ENCODE measurements at places on chromosomes 5 and 9.

GRCh38 chr9:34463098-34463900 is 4.7 kb downstream of the DNAI1 start:
- no peak for DNase-seq

GRCh38 chr9:131111854-131112311 is 13.5 kb upstream of the NUP214 start:
- DNase-seq: peak; percentile 93

GRCh38 chr5:78523314-78524193 is 125.0 kb downstream of the LHFPL2 start:
- no peak for DNase-seq

GRCh38 chr5:56659971-56660370 is 155.4 kb upstream of the MAP3K1 start:
- DNase-seq: peak; percentile 62

DNA sequence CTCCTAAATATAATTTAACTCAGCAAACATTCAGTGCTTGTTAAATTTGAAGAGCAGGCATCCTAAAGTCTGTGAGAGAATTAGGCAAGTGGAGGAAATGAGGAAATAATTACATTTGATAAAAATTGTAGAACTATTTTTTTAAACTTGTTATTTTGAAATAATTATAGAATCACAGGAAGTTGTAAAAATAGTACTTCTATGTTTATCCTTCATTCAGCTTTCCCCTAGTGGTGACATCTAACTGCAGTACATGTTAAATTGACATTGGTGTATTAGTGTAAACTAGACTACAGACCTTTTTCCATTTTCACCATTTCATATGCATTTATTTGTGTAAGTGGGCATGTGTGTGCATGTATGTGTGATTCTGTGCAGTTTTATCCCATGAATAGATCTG is 51.6 kb downstream of the F2RL2 start:
- DNase-seq: no peak

DNA sequence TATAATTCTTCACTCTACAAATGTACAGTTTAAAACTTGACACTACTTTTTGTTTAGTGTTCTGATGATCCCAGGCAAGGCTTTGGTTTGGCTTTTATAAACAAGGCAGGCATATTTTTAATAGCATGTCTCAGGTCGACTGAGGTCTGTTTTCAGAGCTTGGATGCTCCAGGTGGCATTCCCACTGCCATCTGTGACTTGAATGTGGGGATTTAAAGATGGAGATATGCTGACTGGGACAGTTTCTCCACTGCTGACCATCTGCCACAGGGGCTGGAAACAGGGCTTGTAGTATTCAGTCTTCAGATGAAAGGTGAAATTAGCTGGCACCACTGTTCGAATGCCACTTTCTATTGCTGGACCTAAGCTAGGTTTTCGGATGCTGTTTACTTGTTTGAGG is 1266.2 kb upstream of the CDH18 start:
- DNase-seq: no peak

DNA sequence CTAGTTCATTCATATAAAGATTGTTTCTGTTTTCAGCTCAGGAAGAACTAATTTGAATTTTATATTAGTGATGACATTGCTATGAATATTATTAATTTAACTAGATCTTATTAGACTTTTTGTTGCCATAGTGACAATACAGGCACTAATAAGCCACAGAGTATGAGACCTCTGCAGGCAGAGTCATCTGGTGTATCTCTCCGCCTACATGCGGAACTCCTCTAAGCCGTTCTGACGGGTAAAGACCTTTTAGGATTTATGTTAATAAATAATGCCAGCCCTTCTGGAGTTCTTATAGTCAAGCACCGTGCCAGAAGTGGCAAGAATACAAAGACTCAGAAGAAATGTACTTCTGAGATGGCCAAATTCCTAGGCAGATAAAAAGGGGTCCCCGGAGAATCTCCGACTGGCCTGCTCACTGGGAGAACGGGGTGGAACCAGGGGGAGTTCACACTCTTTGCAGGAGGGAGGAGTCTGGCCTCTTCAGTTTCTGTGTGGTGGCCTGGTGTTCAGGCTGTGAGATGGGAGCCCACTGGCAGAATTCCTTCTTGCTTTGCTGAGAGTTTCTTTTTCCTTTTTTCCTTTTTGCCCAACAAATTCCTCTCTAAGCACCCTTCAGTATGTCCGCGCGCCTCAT is 85.1 kb upstream of the IL12B start:
- no peak for DNase-seq

DNA sequence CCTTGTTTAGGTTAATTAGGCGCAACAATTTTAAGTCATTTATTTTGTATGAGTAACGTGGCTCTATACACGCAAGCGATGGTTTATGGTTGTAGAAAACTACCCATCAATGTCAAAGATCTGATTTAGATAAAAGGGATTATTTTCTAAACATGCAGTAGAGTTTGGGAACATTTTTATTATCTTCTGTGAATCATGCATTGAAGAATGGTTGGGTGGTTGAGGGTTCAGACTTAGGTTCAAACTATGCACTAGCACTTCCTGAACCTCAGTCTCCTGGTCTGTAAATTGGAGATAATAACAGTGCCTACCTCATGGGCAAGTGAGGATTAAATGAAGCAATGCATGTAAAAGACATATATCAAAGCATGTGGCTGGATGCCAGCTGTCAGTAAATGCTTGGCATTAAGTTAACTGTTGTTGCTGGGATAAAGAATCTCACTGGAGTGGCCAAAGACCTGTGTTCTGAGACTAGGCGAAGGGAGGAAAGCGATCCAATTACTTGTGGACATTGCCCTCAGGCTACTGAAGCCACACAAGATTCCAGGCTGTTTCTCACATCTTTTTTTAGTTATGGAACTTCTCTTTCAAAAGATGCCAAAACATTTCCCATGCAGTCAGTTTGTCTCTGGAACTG is 1.1 kb upstream of the OTULINL start:
- no peak for DNase-seq

- no peak for DNase-seq
Observed at GRCh38 chr5:3836528-3836927, 240.9 kb downstream of the IRX1 start.

GRCh38 chr9:136620441-136621018 is 42.2 kb upstream of the EGFL7 start:
- no peak for DNase-seq

DNA sequence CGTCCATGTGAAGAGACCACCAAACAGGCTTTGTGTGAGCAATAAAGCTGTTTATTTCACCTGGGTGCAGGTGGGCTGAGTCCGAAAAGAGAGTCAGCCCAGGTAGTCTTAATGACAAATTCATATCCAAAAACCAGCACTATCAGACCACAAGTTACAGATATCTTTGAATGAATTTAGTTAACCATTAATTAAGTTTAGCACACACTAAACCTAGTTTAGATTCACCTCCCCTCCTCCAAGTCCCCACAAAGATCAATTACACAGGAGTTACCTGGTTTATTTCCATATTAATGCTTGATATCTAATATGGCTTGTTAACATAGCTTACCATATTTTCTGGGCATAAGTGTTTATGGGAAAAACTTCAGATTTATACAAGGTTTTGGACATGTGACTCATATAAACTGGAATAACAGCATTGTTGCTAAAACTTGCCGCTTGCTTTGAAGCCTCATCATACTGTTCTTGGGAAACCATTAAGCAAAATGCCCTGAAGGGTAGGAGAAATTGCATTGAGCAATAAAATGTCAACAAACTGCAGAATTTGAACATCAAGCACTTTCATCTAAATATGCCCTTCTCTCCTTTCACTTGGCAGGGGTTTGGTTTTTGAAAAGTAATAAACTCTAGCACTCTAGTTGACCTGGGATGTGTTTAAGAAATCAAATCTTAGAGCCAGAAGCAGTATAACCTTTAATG is 166.9 kb downstream of the SNCAIP start:
- no peak for DNase-seq

- no peak for DNase-seq
Observed at GRCh38 chr9:8825585-8826147, 1026.1 kb upstream of the DMAC1 start.

DNA sequence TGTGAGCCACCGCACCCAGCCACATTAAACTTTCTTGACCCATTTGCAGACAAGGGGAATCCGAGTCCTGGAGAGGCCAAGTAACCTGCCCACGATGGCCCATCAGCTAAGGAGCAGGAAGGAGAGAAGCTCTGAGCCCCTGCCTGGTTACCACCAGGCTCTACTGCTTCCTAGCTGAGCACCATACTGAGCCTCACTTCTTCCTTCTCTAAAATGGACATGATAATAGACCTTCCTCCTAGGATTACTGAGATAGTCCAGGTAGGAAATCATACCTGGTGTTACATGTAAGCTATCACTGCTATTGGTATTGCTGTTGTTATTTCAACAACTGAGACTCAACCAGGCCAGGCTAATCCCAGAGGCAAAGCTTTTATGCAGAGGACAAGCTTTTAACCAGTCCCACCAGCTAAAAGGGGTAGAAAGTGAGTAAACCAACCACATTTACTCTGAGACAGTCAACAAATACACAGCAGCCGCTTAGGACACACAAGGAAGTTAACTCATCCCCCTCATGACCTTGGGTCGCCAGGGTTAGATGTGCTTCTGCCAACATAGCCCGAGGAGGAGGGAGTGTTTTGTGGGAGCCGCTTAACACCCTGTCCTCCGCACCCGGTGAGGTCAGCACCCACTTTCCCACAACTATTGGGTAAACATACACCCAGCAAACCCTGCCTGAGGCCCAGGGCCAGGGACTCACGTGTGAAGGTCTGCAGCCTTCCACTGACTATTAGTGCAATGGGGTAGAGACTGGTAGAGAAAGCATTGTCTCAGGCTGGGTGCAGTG is 20.6 kb upstream of the PTGES start:
- no peak for DNase-seq

GRCh38 chr5:142317753-142318152 is 7.1 kb downstream of the SPRY4 start:
- no peak for DNase-seq

GRCh38 chr9:120892748-120893610 is 16.0 kb upstream of the PHF19 start:
- DNase-seq: no peak

DNA sequence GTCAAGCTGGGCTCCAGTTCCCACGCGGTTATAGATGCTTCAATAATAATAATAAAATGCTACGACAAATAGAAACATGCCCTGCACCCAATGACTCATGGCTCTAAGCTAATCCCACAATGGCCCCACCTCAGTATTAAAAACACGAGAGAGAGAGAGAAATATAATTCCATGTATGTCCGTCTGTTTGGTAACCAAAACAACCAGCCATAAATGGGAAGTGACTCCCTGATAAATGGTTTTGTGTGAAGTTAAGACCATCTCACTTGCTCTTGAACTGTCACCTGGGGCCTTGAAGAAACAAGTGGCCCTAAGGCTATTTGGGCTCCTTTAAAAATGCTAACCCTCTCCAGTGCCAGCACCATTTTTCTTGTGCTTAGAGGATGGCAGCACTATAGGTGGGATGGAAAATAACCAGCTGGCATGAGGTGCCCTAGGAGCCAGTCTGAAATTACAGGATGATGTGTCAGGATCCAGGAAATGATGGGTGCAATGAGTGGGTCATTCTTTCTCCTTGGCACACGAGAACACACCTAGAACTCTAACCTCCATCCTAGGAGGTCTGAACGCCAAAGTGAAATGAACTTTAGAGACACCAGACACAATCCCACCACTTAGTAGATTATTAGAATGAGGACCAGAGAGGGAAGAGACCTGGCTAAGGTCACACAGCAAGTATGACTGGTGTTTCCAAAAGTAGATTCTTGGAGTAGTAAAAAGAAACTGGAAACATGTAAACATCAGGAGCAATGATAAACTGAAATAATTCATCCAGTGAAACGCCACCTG is 35.7 kb upstream of the ADRB2 start:
- DNase-seq: no peak

DNA sequence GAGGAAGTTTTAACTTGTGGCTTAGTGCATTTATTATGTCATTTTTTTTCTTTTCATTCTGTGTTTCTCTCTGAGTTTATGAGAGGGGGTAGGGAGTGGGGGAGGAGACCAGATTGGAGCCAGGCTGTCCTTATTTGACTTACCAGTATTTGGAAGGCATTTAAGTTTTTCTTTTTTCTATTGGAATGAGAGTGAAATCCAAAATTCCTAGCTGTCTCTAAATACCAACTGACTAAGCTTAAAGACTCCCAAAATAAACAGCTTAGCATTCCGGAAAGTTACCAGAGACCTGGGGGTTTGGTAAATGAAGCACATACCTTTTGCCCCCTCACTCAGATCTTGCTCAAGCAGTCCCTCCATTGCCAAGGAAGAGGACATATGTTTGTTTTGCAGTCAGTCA is 581.9 kb upstream of the BRINP1 start:
- no peak for DNase-seq

GRCh38 chr5:53944981-53945380 is 365.4 kb downstream of the ARL15 start:
- DNase-seq: no peak

GRCh38 chr5:156486394-156487238 is 159.7 kb downstream of the SGCD start:
- DNase-seq: no peak

DNA sequence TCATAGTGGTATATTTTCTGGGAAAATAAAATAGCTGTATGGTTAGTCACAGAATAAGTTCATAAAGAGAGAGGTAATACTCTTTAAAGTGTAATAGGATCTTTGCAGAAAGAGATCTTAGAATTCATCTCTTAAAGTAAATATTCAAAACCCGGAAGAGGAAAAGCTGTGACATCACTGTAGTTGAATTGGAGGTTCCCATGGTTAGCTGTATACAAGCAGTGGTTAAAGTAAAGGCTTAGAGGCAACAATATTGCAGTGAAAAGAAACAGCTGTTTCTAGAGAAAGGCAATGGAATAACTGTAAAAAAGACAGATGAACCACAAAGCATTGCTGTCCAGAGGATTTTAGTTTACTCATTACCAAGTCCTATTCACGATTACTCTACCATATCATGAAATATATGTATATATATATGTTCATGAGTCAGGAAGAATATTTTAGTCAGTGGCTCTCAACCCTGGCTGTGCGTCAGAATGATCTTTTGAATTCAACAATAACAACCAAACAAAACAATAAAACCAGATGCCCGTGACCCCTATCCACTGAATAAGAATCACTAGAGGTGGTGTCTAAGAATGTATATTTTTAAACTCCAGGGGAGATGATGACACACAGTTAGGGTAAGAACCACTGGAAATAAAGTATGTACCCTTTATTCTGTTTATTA is 4.7 kb downstream of the ERCC6L2 start:
- no peak for DNase-seq

DNA sequence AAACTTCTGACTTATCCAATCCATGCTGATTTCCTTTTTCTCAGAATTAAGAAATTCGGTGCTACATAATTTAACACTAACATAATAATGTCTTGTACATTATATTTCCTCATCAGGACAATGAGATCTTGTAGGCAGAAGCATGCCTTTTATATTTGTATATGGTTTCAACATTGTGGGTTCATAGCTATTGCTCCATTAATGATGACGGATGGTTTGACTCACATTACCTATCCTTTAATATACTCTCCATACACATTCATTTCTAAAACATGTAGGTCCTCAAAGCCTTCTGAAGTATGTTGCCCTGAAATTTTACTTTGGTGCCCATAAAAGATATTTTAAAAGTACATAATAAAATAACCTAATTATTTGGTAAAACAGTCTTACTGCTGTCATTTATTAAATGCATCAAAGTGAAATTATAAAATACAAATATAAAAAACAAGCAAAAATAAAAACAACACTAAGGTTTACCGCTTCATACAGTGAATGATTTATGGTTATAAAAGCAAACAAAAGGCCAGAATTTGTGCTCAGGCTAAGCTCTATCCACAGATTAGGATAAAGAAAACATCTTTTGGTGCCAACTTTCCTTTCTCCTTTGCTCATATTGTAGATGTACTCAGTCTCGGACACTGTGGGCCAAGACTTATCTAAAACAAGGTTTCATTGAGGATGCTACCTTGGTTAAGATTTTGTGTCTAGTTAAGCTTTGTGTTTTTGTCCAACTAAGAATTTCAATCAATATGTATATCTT is 61.2 kb upstream of the GCNT4 start:
- DNase-seq: no peak

GRCh38 chr5:104170926-104171325 is 608.3 kb upstream of the NUDT12 start:
- DNase-seq: no peak

All from hippocampal formation (tissue), 2 donors.